CD4-positive, alpha-beta T cell treated with Interleukin-12 subunit alpha and Interleukin-12 subunit beta, for 1 hour (primary cell): ENCODE measurements at places on chromosomes 6 and 20.

DNA sequence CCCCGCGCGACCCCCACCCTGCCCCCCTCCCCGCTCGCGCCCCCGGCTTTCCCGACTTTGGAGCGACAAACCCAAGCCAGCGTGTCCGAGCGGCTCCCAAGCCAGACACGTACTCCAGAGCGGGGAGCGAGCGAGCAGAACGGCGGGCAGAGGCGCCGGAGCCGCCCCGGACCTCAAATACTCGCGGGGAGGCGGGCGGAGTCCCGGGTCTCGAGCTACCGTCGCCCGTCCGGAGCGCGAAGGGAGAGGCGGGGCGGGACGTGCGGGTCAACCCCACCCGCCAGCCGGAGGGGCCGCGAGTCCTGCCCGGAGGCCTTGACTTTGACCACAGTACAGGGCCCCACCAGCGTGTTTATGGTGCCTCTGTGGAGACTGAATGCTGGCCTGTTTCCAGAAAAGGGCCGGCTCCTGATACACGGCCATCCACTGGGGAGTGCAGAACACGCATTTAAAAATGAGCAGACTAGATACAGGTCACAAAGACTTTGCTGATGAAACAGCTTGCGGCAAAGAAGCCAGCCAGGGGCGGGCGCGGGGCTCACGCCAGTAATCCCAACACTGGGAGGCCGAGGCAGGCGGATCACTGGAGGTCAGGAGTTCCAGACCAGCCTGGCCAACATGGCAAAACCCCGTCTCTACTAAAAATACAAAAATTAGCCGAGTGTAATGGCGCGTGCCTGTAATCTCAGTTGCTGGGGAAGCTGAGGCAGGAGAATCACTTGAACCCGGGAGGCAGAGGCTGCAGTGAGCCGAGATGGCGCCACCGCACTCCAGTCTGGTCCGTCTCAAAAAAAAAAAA lies at the start of gene SERPINB6:
TSS of gene SERPINB6 (minus strand) at position 148 of the 799 bp plus-strand sequence. CDS start 12,235 bp downstream, outside the sequence.
- peak; percentile 52 for DNase-seq

- DNase-seq: no peak
These were observed 551.5 kb downstream of the NKAIN2 start for GRCh38 chr6:124355146-124355545.

DNA sequence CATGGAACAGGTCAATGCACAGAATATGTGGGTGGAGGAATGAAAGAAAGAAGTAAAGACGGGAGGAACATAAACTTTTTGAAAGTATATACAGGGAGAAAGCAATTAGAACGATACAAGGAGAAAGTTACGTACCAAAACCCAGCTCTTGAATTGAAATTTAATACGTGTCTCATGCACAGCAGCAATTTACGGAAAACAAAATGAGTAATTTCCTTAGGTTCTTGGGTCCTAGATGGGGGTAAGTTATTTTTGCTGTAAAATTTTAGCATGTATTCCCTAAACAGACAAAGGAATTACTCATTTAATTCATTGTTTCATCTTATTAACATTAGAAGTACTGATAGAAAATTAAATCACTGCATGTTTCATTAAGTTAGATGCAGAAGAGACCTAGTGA lies 75.8 kb downstream of the PDE10A start:
- no peak for DNase-seq

DNA sequence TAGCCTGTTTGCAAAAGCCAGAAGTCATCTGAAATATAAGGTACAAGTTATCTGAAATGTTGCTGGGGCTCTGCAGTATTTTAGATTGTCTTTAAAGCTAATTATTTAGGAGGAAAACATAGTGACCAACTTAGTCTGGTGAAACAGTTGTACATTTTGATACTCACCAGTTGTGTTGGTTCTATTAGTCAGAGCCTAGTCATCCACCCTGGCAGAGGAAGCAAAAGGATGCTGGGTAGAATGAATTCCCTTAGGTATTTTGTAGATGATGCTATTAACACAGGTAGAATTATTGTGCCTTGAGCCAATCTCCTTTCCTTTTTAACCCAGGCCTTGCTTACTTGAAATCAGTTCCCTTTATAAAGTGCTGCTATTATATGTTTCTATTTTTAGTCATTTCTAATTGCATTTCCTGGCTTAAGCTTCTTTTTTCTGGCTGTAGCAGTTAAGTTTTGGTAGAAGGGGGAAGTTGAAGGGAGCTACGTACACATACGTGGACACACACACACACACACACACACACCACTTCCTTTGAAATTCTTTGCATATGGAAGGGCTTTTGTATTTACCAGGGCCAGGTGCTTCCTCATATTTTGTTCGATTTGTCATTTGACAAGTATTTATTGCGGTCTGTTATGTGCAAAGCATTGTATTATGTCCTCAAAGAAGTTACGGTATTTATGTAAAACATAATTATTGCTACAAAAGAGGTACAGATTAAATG lies 82.4 kb downstream of the RTN4IP1 start:
- DNase-seq: no peak

DNA sequence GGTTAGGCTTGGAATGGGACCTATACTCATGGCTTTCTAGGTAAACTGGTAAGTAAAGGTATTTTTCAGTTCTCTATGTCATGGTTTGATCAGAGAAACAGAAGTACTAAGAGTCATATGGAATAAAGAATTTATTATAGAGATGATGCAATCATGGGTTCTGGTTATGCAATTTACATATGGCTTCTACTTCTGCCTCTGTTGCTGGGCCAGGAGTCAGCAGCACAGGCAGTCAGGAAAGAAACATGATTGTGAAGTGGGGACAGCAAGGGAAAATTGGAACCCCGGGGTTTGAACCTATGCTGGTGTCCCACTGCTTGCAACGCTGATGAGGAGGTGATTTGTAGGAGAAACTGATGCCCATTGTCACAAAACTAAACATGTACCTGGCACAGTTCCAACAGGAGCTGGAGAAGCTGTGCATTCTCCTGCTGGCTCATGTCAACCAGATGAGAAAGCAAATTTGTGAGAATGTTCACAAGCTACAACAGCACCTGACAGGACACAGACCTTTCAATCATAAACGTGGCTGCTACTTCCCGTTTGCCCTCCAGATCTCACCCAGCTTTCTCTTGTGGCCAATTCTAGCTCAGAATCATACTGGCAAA lies 887.1 kb downstream of the TFAP2A start:
- no peak for DNase-seq

- DNase-seq: no peak
These were observed 32.3 kb downstream of the SNHG17 start for GRCh38 chr20:38402816-38403215.

DNA sequence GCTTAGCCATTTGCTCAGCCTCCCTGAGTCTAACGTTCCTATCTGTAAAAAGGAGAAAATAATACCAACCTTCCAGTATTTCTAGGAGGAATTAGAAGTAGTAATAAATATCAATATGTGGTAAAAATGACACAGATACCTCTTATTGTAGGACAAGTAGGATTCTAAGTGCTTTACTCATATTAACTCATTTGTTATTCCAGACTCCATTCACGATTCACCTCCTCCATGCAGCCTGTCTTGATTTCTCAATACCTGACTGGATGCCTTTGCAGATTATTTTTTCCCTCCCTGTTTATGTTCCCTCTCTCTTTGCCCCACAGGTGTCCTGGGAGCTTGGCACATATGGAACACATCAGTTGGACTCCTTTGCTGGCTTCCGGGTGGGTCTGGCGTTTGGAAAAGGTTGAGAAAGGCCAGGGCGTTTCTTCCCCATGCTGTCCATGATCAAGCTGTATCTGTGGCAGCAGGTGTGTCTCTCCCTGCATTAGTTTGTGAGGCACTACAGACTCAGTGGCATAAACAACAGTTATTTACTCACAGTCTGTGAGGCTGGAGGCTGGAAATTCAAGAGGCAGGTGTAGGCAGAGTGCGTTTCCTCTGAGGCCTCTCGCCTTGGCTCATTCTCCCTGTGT lies 10.7 kb upstream of the DUSP22 start:
- no peak for DNase-seq
